ENCODE measurements at places on chromosomes 16 and 17. TPM values are rescaled to one million over a fixed set of nuclear protein-coding genes. Genes with fewer than 3 reads are reported as not detected.

SEPTIN1 gene
- total RNA-seq, result 2.3 TPM

KIF2B gene
- not detected for total RNA-seq

DNA sequence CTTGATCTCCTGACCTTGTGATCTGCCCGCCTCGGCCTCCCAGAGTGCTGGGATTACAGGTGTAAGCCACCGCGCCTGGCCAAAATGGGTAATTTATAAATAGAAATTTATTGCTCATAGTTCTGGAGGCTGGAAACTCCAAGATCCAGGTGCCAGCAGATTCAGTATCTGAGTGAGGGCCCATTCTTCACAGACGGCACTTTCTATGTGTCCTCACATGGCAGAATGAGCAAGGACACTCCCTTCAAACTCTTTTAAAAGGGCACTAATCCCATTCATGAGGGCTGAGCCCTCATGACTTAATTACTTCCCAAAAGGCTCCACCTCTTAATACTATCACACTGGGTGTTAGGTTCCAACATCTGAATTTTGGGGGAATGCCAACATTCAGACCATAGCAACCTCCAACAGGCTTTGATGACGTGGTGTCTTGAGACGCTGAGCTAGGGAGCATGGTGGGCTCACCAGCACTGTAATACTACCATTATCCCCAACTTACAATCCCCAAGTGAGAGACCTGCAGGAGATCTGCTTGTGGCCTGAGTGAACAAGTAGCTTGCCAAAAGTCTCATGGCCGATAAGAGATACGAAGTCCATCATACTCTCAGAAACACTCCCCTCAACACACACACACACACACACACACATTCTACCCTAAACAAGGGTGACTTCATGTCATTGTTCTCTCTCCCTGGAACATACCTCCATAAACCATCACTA, 8.5 kb downstream of the CMTM4 start:
- DNase-seq, result no peak

GRCh38 chr17:1491443-1492248, 840 bp downstream of the MYO1C start:
- peak; percentile 67 for DNase-seq

DNA sequence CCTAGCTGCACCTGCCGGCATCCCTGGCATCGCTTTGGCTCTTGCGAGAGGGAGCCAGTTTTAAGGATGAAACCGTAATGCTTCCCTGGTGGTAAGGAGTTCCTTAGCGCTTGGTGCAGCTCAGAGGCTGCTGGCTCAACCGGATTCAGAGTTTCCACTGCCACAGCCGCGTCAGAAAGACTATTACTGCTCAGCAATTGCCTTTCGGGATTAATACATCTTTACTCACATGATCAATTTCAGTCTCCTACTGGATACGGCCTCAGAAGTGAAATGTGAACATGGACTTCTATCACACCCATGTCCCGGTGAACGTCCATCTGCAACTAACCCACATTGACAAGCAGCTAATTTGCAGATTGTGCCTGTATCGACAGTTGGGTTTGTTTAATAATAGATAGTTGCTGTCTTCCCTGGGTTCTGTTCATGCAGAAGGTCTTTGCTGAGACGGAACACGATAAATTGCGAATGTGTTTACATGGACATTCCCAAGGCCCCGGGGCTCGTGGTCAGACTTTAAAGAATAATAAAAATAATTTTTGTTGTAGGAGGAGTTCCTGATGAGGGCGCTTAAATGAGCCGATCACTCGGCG, 175.4 kb downstream of the ENGASE start:
- no peak for DNase-seq

DNA sequence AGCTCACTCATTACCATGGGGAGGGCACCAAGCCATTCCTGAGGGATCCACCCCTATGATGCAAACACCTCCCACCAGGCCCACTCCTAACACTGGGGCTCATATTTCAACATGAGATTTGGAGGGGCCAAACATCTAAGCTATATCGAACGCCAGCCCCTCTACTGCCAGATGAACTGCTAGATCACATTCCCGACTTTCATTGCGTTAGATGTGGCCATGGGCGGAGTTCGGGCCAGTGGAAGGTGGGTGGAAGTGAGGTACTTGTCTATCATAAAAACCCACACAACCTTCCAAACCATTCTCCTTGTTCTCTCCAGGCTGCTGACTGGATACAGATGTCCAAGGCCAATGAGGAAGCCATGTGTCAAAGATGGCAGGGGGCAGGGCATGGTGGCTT, 27.0 kb upstream of the ANKRD40CL start:
- DNase-seq, result no peak

GRCh38 chr16:56888806-56889205, 23.8 kb downstream of the SLC12A3 start:
- no peak for DNase-seq

GRCh38 chr16:445566-445965, 20.1 kb downstream of the RAB11FIP3 start:
- DNase-seq, result no peak
